ENCODE measurements at places on chromosomes 6 and 20. TPM values are rescaled to one million over a fixed set of nuclear protein-coding genes. Genes with fewer than 3 reads are reported as not detected.

Gene KHDC1L
- not detected for total RNA-seq

Gene STX11
- total RNA-seq: 7.8 TPM

Gene TMEM170B
- 5.4 TPM for total RNA-seq

Gene LCA5
- total RNA-seq: 2.4 TPM

Gene HEY2
- total RNA-seq: 66.8 TPM

Gene NEU1
- total RNA-seq: 24.9 TPM

Gene ISM1
- total RNA-seq: 1.7 TPM

Gene COL11A2
- 1.9 TPM for total RNA-seq

Gene RPL10A
- total RNA-seq: 560 TPM

Gene BYSL
- 8.4 TPM for total RNA-seq

All from left ventricle myocardium superior (tissue), 1 donor.